ENCODE measurements at places on chromosomes 7 and 10.

GRCh38 chr7:27677912-27678612, 15.4 kb upstream of the HIBADH start:
- DNase-seq, result no peak

DNA sequence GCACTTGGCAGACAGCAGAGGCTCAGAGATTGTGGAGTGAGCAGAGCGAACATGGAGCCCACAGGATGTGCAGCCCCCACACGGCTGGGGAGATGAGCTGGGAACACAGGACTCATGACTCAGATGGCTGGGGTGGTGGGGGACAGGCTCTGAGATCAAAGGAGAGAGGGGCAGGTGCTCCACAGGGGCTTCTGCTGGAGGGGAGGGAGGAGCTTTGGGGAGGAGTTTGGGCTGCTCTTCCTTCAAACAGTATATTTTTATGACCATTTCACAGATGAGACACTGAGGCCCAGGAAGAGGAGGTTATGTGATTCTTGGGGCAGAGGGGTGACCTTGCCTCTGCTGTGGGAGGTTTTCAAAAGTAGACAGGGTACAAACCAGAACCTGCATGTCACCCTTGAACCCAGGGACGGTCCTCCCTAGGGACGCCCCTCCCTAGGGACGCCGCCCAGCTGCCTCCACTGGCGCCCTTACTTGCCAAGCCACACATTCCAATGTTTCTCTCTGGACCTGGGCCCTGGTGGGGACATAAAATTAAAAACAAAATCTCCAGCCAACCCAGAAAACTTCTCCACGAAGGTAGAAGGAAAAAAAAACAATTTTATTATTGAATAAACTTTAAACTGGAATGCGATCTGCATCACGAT, 981 bp upstream of the CRYGN start:
- no peak for DNase-seq

- DNase-seq, result no peak
Observed at GRCh38 chr7:130397051-130397757, 16.9 kb downstream of the CPA1 start.

DNA sequence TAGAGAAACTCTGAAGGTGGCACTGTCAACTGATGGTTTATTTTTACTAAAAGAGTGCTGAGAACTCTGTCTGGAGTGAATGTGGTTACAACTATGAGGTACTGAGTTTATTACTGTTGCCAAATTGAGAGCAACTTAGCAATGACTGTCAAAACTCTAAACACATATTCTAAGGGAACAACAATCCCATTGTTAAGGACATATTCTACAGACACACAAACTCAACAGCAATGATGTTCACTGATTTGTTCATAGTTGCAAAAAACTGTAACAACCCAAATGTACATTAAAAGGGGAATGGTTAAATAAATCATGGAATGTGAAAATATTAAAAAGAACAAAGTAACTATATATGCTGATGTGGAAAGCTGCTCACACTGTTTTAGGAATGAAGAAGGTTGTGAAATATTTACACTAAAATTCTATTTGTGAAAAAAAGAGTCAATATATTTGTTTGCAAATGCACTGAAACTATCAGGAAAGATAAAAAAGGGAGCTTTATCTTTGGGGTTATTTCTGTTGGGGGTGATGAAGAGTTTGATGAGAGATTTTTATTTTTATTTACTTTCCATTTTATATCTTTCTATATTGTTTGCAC, 12.9 kb downstream of the PON2 start:
- no peak for DNase-seq

DNA sequence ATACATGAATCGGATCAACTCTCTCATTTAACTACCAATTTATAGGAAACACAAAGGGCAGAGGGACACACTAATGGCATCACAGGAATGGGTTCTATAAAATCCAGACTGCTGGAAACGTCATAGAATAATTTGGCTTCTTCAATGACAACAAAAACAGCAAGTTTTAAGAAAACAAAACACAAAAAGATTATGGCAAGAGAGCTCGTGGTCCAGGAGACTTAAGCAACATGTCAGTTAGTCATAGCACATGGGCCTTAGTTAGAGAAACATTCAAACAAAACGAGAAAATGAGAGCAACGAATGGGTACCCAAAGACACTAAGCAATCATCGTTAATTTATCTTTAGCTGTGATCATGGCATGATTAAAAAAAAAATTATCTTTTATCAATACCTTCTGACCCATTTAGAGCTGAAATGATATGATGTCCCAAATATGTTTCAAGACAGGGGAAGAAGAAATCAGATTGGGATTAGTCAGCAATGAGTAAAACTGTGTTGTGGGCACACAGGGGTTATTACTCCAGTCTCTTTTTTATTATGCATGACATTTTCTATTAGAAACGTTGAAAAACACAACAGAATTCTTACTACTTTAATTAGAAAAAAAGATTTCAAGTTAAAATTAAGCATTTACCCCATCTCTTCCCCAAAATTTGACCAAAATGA, 28.3 kb downstream of the NCAPG2 start:
- no peak for DNase-seq

- DNase-seq, result no peak
Observed at GRCh38 chr10:128579901-128580300, 453.7 kb upstream of the MKI67 start.
